ENCODE measurements at places on chromosomes 5 and 9. TPM values are rescaled to one million over a fixed set of nuclear protein-coding genes. Genes with fewer than 3 reads are reported as not detected.

- no peak for DNase-seq
- no peak overlapping the region for H3K27ac ChIP-seq
- no peaks in the 10 kb centered on the region for H3K36me3 ChIP-seq
- no peaks in the 10 kb centered on the region for H3K27me3 ChIP-seq
- peaks cover 2% of the 10 kb centered on the region for H3K4me1 ChIP-seq
- no peak overlapping the region for H3K4me3 ChIP-seq
Observed at GRCh38 chr5:32500181-32500580, 55.6 kb upstream of the ZFR start.

DNA sequence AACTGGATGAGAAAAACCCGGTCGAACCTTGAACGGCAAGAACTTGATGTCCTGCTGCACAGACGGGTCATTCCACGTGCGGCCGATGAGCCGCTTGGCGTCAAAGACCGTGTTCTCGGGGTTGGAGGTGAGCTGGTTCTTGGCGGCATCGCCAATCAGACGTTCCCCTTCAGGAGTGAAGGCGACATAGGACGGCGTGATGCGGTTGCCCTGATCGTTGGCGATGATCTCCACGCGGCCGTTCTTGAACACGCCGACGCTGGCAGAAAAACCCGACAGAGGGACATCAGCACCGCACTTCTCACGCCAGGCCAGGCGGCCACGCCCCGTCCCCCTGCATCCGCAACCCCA lies 519 bp downstream of the HSPA5 start:
- H3K4me3 ChIP-seq = peak overlapping the region; percentile 97
- peaks cover 11% of the 10 kb centered on the region for H3K4me1 ChIP-seq
- no peaks in the 10 kb centered on the region for H3K27me3 ChIP-seq
- peak overlapping the region; percentile 50 for H3K27ac ChIP-seq

GRCh38 chr5:99191206-99191745 lies 262.5 kb upstream of the CHD1 start:
- no peaks in the 10 kb centered on the region for H3K4me1 ChIP-seq
- DNase-seq = no peak
- H3K36me3 ChIP-seq = no peaks in the 10 kb centered on the region
- H3K4me3 ChIP-seq = no peak overlapping the region
- no peak overlapping the region for H3K27ac ChIP-seq

DNA sequence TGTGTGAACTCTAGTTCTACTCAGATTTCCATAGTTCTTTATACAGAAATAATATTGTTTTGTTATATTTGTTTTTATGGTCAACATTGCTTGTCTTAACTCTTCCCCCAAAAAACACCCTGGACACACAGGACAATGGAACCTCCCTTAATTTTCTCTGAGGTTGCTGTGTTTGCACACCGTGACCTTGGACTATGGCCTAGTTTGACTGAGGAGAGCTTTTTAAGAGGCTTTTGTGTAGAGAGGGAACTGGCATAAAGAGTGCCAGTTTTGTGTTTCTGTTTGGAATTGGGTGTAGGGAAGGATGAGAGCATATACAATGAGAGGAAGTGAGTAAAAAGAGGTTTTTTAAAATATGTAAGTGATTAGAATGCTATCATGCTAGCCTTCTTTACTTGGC lies 101.1 kb upstream of the MEF2C start:
- H3K4me1 ChIP-seq = no peaks in the 10 kb centered on the region
- no peaks in the 10 kb centered on the region for H3K27me3 ChIP-seq
- no peaks in the 10 kb centered on the region for H3K36me3 ChIP-seq
- no peak overlapping the region for H3K27ac ChIP-seq
- no peak overlapping the region for H3K4me3 ChIP-seq

DNA sequence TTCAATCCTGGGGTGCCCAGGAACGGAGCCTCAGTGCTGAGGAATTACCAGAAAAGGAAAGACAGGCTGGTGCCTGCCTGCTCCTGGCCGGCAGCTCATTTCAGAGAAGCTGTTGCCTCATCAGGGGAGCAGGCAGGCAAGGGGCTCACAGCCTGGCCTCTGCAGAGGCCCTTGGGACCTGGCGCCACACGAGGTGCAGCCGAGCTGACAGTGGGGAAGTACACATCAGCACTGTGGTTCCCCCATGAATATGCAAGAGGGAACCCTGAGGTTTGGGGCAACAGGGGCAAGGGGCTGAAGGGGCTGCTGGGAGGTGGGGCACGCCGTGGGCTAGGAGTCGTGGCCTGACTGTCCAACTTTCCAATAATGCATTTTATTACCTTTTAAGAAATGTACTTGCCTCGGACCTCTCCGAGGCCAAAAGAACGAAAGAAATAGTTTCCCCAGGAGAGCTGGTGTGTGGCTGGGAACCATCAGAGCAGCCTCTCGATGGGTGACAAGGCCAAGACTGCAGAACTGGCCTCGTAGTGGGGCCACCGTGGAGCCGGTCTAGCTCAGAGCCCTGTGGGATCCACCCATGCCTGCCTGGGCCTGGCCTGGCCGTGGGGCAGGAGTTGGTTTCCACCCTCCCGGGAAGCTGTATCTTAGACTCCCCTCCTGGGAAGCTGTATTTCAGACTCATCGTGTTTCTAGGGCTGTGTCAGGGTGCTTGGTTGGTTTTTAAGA lies 198.6 kb downstream of the PAX5 start:
- no peak for DNase-seq
- H3K4me1 ChIP-seq = no peaks in the 10 kb centered on the region
- no peak overlapping the region for H3K27ac ChIP-seq
- no peak overlapping the region for H3K4me3 ChIP-seq
- H3K36me3 ChIP-seq = no peaks in the 10 kb centered on the region

DNA sequence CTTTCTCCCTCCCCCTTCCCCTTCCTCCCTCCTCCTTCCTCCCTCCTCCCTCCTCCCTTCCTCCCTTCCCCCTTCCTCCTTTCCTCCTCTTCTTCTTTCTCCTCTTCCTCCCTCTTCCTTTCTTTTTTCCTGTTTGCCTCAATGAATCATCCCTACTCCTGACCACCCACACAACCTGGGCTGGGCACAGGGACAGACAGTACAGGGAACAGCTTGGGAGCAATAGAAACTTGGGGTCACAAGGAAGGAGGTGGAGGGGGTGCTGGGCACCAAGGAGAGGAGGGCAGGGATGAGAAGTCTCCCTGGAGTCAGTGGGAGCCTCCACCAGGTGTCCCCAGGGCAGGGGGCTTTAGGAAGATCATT lies 5.0 kb downstream of the TTC16 start:
- no peak overlapping the region for H3K27ac ChIP-seq
- H3K36me3 ChIP-seq = no peaks in the 10 kb centered on the region
- H3K4me1 ChIP-seq = peaks cover 10% of the 10 kb centered on the region

- no peaks in the 10 kb centered on the region for H3K36me3 ChIP-seq
- no peak for DNase-seq
- no peak overlapping the region for H3K4me3 ChIP-seq
- H3K4me1 ChIP-seq = no peaks in the 10 kb centered on the region
Observed at GRCh38 chr9:127990554-127990953, 9.8 kb upstream of the EEIG1 start.

GRCh38 chr5:36089989-36090388 lies 23.3 kb upstream of the UGT3A2 start:
- no peaks in the 10 kb centered on the region for H3K4me1 ChIP-seq
- no peak for DNase-seq
- H3K36me3 ChIP-seq = no peaks in the 10 kb centered on the region
- no peak overlapping the region for H3K27ac ChIP-seq
- no peaks in the 10 kb centered on the region for H3K27me3 ChIP-seq

DNA sequence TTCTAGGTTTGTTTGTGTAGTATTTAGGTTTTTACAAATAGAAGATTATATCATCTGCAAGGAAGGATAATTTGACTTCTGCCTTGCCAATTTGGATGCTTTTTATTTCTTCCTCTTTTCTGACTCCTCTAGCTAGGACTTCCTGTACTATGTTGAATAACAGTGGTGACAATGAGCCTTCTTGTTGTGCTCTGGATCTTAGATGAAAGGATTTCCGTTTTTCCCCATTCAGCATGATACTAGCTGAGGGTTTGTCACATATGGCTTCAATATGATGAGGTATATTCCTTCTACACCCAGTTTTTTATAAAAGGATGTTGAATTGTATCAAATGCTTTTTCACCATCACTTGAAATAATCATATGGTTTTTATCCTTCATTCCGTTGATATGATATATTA lies 101.4 kb downstream of the FBXO4 start:
- no peaks in the 10 kb centered on the region for H3K36me3 ChIP-seq
- H3K27me3 ChIP-seq = no peaks in the 10 kb centered on the region

DNA sequence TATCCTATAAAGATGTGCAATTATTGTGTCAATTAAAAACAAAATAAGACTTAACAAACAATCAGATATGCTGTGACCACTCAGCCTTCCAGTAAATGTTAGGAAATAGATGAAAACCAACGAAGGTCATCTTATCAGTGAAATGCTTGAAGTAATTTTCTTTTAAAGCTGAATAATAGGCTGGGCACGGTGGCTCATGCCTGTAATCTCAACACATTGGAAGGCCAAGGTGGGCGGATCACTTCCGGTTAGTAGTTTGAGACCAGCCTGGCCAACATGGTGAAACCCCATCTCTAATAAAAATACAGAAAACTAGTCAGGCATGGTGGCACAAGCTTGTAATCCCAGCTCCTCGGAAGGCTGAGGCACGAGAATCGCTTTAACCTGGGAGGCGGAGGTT lies 31.2 kb downstream of the NLN start:
- no peak overlapping the region for H3K27ac ChIP-seq
- H3K4me1 ChIP-seq = peaks cover 2% of the 10 kb centered on the region
- no peak for DNase-seq
- no peak overlapping the region for H3K4me3 ChIP-seq

DNA sequence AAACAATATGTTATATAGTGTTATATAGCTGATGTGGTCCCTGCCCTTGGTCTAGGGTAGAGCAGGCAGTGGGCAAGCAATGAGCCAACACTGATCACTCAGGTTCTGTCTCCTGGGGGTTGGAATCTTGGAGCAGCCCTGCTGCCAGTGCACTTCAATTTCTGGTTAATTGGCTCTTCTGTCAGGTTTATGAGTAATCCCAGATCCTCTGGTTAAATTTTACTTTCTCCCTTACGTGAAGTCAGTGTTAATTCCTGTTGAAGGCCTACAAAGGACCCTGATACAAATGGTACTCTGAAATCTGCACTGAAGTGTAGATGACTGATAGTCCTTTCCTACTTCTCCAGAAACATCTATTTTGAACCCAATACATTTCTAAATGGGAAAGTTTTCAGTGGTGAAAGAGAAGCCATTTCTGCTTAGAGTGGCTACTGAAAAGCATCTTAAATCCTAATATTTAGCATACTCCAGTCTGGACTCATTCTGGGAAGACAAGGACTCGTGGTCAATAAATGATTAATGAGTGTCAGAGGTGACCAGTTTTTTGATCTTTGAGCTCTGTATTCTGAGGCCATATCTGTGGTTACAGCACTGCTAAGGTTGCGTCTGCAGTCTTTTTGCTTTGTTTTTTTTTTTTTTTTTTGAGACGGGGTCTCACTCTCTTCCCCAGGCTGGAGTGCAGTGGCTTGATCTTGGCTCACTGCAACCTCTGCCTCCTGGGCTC lies 442.4 kb downstream of the KIF4B start:
- DNase-seq = no peak
- no peaks in the 10 kb centered on the region for H3K36me3 ChIP-seq

- no peaks in the 10 kb centered on the region for H3K36me3 ChIP-seq
- H3K4me3 ChIP-seq = no peak overlapping the region
- no peak for DNase-seq
- no peaks in the 10 kb centered on the region for H3K27me3 ChIP-seq
Observed at GRCh38 chr9:17488662-17489061, 90.2 kb upstream of the SH3GL2 start.

GRCh38 chr5:163269624-163270023 lies 167.8 kb upstream of the CCNG1 start:
- H3K27ac ChIP-seq = no peak overlapping the region
- H3K36me3 ChIP-seq = no peaks in the 10 kb centered on the region
- no peaks in the 10 kb centered on the region for H3K4me1 ChIP-seq
- DNase-seq = no peak
- H3K27me3 ChIP-seq = no peaks in the 10 kb centered on the region
- H3K4me3 ChIP-seq = no peak overlapping the region

DNA sequence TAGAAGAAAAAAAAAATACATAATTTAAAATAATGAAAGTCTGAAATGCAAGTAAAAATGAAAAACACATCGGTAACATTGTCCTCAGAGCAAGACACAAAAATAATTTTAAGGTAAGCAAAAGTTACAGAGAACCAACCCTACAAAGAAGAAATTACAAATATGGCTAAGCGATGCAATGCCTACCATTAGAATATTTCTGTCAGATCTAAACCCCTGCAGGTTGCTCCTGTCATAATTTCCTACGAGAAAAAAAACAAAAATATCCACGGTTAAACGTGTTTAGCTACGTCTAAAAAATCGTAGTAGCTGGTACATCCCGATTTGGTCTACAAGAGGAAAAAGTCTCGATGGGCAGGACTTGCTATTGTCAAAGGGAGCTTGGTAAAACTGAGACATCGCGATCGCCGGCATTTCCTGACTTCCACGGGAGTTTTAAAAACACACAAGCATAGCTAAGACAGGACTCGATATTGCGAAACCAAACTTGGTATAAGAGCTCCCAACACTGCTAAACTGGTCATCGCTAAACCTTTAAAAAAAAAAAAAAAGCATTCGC lies 1.1 kb upstream of the ANXA2R start:
- peak; percentile 60 for DNase-seq
- H3K4me3 ChIP-seq = peak overlapping the region; percentile 61
- H3K4me1 ChIP-seq = no peaks in the 10 kb centered on the region
- H3K27me3 ChIP-seq = no peaks in the 10 kb centered on the region
- H3K36me3 ChIP-seq = no peaks in the 10 kb centered on the region

GRCh38 chr9:19247420-19247819 lies 16.9 kb downstream of the DENND4C start:
- no peaks in the 10 kb centered on the region for H3K27me3 ChIP-seq
- H3K36me3 ChIP-seq = no peaks in the 10 kb centered on the region
- DNase-seq = no peak
- H3K4me3 ChIP-seq = no peak overlapping the region

The HBEGF gene
- 3.0 TPM for total RNA-seq

The FCHO2 gene
- total RNA-seq = 25.7 TPM

The SLC44A1 gene
- 28.5 TPM for total RNA-seq

Data from ovary (tissue), 10 donors.